Nephron progenitor cell (in vitro differentiated cells): ENCODE measurements at places on chromosomes 2 and 18.

DNA sequence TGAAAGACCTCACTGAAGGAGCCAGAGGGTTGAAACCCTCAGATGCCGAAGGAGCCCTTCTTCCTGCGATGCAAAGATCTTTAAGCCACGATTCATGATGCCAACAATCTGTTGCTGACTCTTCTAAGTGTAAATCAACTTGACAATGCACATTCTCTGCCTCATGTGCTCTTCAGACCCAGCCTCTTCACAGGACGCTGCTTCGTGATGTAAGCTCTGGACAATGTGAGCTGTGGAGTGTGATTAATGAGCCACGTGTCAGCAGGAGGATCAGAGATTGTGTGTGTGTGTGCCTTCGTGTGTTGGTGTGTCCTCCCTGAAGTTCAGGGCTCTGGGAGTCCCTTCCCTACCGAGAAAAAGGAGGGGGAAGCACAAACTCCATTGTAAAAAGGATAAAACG is 26.5 kb upstream of the TWIST2 start:
- DNase-seq, result no peak

- DNase-seq, result no peak
Measured at GRCh38 chr18:8858888-8859511, 153.6 kb downstream of the MTCL1 start.

DNA sequence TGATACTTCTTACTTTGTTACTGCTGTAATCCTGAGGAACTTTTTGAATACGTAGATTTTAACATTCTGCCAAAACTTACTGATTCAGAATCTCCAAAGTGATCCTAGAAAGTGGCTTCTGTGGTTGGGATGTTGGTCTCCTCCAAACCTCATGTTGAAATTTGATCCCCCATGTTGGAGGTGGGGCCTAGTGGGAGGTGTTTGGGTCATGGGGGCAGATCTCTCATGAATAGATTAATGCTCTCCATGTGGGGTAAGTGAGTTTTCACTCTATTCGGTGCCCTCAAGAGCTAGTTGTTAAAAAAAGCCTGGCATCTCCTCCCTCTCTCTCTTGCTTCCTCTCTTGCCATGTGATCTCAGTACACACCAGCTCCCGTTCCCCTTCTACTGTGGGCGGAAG is 329.9 kb downstream of the HRH4 start:
- DNase-seq, result no peak

- no peak for DNase-seq
Measured at GRCh38 chr2:190683802-190684201, 34.9 kb downstream of the NAB1 start.

DNA sequence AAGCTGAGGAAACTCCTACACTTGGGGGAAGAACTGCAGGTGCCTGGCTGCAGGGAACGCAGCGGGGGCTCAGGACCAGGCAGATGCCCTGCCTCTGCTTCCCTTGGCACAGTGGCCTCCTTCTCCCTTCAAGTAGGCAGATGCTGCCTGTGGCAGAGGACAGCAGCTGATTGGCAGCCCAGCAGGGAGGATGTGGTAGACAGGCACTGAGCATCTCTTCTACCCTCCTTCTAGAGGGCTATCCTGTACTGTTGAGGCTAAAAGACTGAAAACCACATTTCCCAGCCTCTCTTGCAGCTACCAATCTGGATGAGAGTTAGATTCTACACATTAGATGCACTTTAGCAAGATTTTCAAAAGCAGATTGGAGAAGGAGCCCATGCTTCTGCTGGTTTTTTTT is 105.7 kb downstream of the MSH2 start:
- no peak for DNase-seq

DNA sequence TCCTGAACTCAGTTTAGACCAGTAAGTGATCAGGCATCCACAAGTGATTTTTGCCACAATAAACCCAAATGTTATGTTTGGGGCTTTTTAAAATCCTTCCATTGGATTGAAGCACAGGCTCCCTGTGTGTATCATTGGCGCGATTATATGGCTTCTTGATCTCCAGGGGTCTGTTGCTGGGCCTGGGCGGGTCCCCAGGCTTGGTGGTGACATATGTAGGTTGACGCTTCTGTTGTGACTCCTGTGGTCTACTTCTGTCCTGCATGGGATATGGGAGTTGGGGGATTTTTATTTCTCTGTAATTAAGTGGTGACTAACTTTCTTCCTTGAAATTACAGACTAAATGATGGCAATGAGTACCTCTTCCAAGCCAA is 56.2 kb upstream of the EML6 start:
- DNase-seq, result no peak

GRCh38 chr2:230785346-230785745 is 72.7 kb downstream of the CAB39 start:
- DNase-seq, result no peak

DNA sequence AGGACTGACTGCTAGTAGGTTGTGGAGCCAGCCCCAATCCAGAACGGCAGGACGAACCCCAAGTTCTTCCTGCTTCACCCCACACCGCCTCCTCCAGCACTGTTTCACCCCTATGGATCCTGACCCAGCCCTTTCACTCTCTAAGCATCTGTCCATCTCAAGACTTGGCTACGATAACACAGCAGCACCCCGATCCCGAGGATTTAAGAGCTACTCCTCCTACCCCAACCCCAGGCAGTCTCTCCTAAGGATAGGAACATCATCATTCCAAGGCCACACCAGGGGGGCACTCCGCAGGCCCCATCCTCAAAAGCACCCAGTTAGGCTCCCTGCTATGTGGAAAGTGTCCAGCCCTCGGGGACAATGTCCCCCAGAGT is 645 bp downstream of the KCTD18 start:
- no peak for DNase-seq

GRCh38 chr2:45851576-45852304 is 200.3 kb downstream of the PRKCE start:
- no peak for DNase-seq

- DNase-seq, result no peak
Measured at GRCh38 chr2:150888337-150888736, 373.3 kb downstream of the RBM43 start.

DNA sequence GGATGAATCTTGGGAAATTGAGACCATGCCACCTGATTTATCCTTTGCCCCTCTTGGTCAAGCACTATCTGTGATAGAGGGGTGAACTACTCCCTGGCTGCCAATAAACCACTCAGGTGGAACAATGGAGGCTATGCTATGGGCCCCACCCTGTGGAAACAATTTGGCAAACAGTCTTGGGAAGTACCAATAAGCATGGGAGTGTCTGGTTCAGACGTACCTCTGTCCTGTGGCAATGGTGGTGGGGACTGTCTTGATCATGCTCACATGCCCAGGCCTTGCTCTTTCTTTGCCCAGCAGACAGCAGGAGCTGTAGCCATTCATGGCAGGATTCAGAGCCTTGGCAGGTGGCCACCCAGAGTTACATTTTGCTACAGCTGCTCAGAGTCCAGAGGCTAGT is 658.7 kb downstream of the KCNJ3 start:
- no peak for DNase-seq

GRCh38 chr18:5150894-5151293 is 46.2 kb downstream of the AKAIN1 start:
- DNase-seq, result no peak

DNA sequence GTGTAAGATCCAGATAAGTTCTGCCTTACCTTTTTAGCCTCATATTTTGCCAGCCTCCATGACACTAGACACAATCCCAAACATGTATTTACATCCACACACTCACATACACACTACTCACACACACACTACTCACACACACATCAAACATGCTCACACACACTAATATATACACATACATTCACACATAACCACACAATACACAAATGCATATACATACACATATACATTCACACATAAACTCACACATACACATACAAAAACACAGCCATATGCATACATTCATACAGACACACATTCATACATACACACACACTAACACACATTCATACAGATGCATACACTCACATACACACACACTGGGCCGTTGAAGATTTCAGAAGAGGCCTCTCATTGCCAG is 109.5 kb downstream of the MAIP1 start:
- DNase-seq, result no peak

GRCh38 chr2:151085181-151085611 is 176.5 kb downstream of the RBM43 start:
- no peak for DNase-seq

DNA sequence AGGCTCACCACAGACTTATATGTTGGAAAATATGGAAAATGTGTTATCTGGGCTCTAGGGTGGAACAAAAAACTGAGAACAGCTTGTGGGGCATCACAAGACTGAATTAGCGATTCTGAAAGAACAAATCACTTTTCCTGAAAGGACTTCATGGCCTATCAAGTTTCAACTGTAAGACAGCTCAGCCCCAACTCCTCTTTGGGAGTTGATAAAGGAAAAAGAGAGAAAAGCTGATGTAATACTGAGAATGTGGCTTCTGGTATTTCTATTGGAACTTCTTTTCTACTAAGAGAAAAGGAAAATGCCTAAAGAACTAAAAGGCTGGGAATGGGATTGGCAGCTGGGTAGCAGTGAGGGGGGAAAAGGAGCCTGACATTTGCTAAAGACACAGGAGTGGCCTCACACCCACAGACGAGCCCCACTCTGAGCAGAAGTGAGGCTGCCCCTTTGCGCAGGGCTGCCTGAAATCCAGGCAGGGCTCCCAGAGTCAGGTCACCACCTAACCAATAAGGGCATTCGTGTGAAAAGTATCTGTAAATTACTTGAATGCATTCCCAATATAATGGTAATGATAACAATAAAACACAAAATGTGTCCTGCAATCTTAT is 75.6 kb downstream of the LRP2 start:
- no peak for DNase-seq

DNA sequence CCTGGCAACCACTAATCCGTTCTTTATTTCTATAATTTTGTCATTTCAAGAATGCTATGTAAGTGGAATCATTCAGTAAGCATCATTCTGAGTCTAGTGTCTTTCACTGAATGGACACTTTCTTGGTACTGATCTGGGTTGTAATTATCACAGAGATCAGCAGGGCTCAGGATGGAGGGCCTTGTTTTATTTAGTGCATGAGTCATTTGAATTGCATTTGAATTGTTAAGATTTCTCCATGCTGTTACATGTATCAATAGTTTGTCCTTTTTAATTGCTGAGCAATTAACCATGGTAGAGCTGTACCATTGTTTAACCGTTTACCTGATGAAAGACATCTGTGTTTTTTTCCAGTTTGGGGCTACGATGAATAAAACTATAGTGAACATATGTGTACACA is 256.4 kb downstream of the THSD7B start:
- DNase-seq, result no peak

DNA sequence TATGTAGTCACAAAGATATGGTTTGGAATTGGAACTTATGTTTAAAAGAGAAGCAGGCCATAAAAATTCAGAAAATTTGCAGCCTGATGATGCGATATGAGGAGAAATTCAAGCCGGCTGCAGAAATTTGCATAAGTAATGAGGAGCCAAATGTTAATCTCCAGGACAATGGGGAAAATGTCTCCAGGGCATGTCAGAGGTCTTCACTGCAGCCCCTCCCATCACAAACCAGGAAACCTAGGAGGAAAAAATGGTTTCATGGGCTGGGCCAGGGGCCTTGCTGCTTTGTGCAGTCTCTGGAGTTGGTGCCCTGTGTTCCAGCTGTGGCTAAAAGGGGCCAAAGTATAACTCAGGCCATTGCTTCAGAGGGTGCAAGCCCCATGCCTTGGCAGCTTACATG is 28.4 kb downstream of the TACR1 start:
- no peak for DNase-seq

DNA sequence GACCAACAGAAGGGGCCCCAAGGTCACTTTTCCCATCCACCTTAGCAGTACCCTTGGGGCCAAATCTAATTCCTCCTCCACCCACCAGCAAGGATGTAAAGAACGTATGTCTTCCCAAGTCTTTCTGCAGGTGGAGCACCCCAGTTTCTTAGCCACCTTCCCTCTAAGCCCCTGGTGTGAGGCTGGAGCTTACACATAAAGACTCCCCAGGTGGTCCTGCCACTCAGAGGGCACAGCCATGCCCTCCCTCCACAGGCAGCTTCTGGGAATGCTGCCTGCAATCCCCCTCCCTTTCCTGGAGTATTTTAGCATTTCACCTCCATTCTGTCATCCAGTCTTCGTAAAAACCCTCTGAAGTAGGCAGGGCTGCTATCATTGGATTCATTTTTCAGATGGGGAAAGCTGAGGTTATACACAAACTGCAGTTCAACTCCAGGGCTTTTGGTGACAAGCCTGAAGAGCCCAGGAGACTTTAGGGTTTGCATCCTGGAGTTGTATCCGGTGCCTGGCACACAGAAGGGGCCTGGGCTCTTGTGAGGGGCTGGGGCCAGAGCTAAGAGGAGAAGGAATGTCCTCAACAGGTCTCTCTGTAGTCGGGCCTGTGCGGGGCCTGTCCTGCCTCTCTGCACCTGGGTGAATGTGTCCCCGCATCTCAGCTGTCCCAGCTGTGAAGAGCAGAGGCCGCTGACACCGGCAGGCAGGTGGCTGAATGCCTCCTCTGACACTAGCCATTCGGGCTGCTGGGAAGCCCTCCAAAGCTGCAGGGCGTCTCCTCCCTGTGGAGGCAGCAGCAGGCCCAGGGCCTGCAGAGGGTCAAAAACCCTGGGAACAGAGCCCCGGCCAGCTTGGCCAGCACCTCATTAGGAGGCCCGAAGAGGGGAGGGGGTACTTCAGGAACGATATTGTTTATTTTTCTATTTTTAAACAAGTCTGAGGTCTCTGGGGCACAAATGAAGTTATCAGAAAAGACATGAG is 27.6 kb downstream of the CIB4 start:
- no peak for DNase-seq

- DNase-seq, result no peak
Measured at GRCh38 chr18:45046961-45047360, 366.3 kb downstream of the SETBP1 start.

GRCh38 chr2:232481322-232482140 is 6.1 kb downstream of the ECEL1 start:
- DNase-seq, result peak; percentile 2

DNA sequence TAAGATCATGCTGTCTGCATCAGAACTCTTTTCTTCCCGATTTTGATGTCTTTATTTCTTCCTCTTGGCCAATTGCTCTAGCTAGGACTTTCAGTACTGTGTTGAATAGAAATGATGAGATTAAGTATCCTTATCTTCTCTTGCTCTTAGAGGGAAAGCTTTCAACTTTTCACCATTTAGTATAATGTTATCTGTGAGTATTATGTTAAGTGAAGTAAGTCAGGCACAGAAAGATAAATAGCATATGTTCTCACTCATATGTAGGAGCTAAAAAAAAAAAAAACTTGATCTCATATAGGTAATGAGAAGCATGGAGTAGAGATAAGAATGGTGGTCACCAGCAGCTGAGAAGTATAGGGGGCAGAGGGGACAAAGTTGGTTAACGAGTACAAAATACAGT is 1089.5 kb downstream of the TDRD15 start:
- no peak for DNase-seq

GRCh38 chr18:23071285-23071684 is 64.0 kb upstream of the CABLES1 start:
- no peak for DNase-seq

DNA sequence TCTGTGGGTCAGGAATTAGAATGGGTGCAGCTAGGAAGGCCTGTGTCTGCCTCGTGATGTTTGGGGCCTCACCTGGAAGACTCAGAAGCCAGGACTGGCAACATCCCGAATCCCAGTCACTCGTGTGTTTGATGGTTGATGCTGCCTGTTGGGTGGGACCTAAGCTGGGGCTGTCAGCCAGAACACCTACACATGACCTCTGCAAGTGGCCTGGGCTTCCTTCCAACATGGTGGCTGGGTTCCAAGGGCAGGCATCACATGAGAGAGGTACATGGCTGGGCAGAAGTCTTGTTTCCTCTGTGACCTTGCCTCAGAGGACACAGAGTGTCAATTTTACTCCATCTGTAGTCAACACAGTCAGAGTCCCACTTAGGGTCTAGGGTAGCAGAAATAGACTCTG is 177.8 kb downstream of the GBX2 start:
- DNase-seq, result no peak

- no peak for DNase-seq
Measured at GRCh38 chr2:129347486-129348217, 631.8 kb upstream of the RAB6C start.

GRCh38 chr2:232487385-232488096 is at the start of gene ECEL1:
ECEL1 (minus strand) TSS chr2:232487834; CDS start chr2:232486653, 1,181 bp downstream.
- DNase-seq, result peak; percentile 68
